ENCODE measurements at places on chromosomes 12 and 14.

DNA sequence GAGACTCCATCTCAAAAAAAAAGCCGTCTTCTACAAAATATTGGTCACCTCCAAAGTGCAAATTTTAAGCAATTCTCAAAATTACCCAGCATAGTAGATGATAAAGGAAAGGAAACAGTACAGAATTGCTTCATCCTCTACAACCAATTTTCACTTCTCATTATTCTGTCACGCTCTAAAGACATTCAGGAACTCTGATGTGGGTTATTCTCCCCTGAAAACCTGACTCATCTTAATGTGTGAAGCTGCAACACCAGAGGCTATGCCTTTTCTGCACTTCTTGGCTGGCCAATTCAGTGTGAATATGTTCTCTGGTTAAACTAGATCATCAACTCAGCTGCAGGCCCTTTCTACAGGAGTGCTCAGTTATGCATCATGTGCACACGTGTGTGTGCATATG lies 11.0 kb downstream of the PTGER2 start:
- DNase-seq: no peak

- DNase-seq: no peak
Measured at GRCh38 chr14:89571491-89571890, 154.5 kb upstream of the FOXN3 start.

GRCh38 chr14:67285876-67286452 lies 44.7 kb downstream of the PALS1 start:
- no peak for DNase-seq

DNA sequence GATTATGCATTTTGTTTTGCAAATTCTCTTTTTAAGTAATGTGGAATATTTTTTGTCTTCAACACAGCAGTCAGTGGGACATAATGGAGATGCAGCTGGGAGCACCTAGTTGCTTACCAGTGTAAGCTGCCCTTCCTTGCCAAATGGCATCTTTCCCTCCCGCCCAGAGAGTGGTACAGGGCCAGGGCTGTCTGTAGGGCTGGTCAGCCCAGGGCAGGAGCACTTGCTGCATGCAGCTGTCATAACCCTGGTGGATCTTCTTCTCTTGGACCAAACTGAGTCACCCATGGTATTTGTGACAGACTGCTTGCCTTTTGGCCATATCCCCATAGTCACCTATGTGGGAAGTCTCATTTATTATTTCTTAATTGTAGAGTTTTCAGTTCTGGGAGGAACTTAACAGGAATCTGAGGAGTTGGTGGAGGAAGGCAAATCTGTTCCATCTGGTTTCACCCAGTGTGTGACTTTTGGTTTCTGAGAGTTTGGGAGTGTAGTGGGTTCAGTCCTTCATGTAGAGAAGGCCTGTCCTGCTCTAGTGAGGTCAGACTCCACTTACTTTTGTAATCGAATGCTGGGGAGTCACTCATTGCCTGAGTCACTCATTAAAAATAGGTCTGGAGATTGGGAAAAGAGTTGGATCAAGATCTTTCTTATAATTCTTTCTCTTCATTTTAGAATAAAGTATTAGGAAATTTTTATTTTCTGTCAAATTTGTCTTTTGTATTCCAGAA lies 62.0 kb upstream of the ASPG start:
- no peak for DNase-seq

GRCh38 chr14:62082779-62083178 lies 320.6 kb downstream of the SNAPC1 start:
- DNase-seq: no peak

DNA sequence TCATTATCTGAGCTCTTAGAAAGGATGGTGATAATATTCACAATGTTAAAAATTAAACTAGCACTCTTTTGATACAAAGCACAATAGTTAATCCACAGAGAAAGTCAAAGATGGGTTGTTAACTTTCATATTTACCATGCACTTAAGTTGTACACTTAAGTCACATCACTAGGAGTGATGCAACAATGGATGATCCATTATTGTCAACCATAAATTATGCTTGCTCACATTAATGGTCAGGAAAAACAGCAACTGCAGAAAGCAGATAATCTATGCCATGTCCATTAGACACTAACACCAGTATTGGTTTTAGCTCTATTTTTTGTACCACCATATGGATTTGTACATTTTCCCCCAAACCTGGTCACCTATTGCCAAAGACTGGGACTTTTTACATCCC lies 195.5 kb downstream of the FOXA1 start:
- no peak for DNase-seq

DNA sequence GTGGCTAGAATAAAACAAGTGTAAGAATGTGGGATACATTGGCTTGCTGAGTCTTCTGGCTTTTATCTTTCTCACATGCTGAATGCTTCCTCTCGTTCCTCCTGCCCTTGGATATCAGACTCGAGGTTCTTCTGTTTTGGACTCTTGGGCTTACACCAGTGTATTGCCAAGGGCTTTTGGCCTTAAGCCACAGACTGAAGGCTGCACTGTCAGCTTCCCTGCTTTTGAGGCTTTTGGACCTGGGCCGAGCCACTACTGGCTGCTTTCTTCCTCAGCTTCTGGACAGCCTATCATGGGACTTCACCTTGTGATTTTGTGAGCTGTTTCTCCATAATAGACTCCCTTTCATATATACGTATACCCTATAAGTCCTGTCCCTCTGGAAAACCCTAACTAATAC lies 300.9 kb upstream of the STXBP6 start:
- DNase-seq: no peak

DNA sequence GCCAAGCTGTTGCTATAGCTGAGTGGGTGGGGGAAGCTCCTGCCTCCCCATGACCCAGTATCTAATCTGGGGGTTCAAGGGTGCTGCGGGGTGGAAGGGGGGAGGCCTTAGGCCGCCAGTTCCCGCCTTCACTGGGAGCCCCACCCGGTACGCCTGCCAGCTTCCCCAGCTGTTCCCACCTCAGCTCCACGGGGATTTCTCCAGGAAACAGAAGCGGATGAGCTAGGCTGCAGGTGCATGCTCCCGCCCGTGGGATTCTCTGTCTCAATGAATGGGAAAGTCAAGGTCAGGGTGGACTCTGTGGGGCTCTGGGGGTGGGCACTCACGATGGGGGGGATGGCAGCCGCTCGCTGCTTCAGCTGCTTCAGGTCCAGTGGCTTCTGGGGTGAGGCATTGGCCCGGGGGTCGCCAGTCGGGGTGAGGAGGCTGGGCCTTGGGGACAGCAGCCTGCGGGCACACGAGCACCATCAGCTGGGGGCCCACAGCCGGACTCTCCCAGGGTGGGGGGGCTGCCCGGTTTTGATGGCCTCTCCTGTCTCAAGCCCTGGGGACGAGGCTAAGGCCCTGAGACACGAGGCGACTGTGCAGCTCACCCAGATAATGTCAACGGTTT lies 68.6 kb downstream of the RFLNA start:
- no peak for DNase-seq

GRCh38 chr14:28709571-28710305 lies 56.8 kb upstream of the FOXG1 start:
- no peak for DNase-seq

DNA sequence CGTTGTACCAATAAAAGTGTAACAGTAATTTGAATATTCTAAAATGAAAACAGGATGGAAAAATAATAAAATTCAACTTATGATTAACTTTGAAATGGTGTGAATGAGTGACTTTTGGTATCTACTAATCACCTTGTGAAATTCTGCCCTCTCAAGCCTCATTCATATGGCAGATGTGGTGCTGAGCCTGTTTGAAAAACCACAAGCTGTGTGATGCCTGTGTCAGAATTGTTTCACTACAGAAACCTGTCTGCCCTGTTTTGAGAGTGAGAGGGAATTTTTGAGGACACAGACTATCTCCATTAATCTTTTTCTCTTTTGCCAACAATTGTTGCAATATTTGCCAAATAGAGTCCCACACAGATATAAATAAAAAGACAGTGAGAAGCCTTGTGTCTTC lies 3.9 kb upstream of the RNU6-7 start:
- DNase-seq: no peak

- DNase-seq: no peak
Measured at GRCh38 chr12:114686773-114687500, 3.0 kb upstream of the TBX3 start.

DNA sequence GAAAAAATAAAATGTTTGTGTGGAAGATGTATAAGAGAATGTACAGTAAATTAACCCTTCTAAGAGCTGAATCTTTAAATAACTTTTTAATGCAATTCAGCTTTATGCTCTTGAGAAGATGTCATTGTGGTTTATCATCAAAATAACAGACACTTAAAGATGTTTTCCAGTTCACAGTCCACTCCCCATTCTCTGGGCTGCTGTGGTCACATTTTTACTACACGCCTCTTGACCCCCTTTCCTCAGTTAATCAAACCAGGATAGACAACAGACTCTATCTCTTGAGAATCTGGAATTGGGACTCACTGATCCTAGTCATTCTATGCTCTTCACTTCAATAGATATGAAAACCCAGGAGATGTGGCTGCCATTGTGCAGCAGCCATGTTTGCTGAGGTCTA lies 24.7 kb upstream of the OR6J1 start:
- no peak for DNase-seq

GRCh38 chr12:47534695-47535094 lies 171.1 kb downstream of the RPAP3 start:
- DNase-seq: no peak

GRCh38 chr12:48358937-48359513 lies 8.3 kb upstream of the ZNF641 start:
- no peak for DNase-seq

- no peak for DNase-seq
Measured at GRCh38 chr12:93191423-93191822, 186.3 kb upstream of the NUDT4 start.

DNA sequence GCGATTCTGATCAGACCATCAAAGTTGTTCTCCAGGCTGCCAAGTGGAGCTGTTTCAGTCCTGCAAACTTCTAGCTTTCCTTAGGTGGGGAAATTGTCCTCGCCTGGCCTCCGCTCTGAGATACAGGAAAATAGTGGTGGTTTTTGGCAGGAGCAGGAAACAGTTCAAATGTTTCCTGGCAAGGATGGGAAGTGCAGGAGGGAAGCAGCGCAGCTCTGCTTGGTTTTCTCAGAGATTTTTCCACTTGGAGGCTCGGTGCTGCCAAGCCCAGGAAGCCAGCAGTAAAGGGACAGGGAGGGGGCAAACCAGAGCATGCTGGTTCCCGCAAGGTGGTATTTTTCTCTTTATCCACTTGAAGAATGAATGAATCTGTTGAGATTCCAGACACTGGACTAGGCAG lies 17.0 kb downstream of the TMEM63C start:
- DNase-seq: no peak

DNA sequence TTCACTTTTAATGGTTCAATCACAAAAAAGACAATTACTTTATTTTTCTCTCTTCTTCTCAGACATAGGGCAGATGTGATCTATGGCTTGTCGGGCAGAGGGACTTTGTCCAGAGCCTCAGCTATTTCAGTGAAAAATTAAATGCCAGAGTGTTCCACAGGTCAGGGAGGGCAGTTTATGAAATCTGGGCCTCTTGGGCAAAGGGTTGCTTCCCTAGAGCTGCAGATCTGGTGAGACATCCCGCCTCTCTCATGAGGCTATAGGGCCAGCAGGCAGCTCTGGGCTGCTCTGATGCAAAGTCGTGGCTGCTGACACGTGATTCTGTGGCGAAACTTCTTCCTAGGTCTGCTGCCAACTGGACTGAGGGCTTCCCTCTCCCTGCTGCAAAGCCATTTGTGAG lies 6.0 kb downstream of the CLMN start:
- peak; percentile 70 for DNase-seq

DNA sequence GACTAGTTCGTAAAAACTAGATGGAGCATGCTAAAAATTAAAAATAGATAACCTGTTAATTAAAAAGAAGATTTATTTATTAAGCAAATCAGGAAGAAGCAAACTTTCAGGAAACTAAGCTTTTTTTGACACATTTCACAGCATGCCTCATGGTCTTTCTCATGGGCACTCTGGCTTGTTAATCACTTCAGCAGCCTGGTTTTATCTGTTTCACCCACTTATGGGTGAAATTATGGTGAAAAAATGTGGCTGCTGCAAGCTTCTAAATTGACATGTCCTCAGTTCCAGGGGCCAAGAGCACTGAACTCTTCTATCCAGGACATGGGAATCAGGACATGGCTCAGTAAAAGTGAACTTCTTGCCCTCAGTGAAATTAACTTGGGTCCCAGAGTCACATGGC lies 468.6 kb upstream of the SYT1 start:
- no peak for DNase-seq

DNA sequence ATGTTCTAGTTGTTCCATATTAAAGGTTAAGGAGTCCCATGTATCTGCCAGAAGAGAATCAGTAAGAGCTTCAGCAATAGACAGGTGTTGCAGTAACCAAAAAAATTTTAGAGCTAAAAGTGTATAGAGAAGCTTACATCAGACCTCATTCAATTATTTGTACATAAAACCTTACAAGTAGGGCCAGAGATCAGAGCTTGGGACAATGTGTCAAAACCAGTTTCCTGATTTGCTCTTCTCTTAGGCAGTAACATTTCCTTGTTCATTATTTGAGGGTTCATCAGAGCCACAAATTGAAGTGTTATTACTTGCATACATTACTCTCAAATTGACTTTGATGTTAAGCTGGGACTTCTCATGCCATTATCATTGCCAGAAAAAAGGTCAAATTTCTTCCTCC lies 55.5 kb upstream of the ATXN7L3B start:
- no peak for DNase-seq

DNA sequence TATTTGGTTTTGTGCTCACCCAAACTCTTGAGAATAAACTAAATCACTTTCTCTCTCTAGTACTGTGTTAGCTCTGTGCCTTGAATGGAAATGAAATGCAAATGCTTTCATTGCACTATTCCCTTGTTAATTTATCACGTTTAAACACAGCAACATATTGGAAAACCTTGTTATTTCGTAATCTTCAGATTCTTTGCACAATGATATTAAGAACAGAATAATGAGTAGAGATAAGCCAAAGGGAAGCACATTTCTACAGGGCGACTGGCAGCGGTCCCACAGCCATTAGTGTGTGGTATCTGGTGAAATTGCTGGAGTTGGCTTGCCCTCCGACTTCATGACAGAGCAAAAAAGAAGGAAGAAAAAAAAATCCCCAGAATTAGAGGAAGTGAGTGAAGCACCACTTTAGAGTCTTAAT lies 166.1 kb upstream of the E2F7 start:
- no peak for DNase-seq

GRCh38 chr12:120101617-120102016 lies 14.9 kb downstream of the RAB35 start:
- DNase-seq: no peak

DNA sequence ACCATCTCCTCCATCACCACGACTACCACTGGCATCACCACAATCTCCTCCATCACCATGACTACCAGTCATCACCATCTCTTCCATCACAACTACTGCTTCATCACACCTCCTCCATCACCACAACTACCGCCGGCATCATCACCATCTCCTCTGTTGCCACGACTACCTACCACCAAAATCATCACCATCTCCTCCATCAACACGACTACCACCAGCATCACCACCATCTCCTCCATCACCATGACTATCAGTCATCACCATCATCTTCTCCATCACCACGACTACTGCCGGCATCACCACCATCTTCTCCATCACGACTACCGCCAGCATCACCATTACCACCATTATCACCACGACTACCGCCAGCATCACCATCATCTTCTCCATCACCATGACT lies 89.5 kb downstream of the RIMBP2 start:
- no peak for DNase-seq

- DNase-seq: no peak
Measured at GRCh38 chr14:85897808-85898207, 367.9 kb downstream of the FLRT2 start.
